ENCODE measurements at places on chromosomes 2 and 18.

DNA sequence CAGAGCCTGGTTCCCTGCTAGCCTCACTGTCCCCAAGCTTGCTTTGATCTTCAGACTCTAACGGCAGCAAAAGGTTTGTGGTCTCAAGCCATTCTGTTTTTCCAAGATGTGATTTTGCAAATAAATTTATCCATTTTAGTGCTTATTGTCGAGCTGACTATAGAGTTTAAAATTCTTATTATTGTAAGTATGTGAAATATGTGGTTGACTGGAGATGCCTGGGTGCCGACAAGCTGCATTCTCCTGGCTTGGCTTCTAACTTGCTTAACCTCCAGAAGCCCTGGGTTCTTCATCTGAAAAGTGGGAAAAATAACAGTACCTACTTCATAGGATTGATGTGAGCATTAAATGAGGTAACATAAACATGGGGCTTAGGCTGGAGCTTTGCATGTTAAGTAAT lies 9.9 kb upstream of the EDAR start:
- DNase-seq, result no peak

DNA sequence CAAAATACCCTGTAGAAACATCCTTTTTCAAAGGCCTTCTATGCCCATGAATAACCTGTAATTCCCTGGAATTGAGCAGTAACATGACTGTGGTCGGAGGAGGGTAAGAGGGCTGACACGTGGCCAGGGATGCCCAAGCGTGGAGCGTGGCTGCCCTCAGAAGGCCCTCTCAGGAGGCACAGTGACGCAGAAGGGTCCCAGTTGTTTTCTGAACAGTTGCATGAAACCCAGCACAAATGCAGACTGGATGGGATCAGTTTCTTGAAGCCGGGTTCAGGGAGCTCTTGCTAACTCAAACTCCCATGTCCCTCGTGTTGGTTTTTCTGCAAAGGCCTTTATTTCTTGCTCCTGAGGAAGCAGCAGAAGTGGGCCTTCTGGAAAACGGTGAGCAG lies 237.0 kb downstream of the ALPK2 start:
- DNase-seq, result no peak

GRCh38 chr2:39484206-39484605 lies 47.1 kb upstream of the MAP4K3 start:
- no peak for DNase-seq

DNA sequence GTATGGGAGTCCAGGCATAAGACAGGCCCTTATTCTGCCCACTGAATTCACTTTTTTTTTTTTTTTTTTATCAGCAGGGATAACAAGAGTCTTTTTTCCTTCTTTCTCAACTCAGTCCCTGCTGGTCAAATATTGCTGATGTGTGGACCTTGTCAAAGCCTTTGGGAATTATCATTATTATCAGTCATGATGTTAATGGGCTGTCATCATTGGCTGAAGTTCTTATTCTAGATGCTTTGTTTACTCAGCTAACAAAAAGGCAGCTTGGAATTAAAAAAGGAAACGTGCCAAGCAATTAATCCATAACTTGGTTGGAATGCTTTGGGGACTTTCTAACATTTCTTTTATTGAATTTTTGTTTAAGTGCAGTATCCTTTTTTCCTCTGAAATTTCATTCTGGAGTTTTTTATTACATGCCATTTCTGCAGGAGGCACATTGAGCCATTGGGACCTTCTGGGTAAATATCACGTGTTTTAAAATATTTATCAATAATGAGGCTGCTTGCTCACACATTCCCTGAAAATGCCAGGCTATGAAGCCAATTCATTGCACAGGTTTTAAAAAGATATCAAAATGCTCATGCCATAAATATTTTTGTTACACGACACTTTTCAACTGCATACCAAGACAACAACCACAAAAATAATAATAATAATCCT lies 246.3 kb downstream of the TXNL1 start:
- DNase-seq, result no peak

DNA sequence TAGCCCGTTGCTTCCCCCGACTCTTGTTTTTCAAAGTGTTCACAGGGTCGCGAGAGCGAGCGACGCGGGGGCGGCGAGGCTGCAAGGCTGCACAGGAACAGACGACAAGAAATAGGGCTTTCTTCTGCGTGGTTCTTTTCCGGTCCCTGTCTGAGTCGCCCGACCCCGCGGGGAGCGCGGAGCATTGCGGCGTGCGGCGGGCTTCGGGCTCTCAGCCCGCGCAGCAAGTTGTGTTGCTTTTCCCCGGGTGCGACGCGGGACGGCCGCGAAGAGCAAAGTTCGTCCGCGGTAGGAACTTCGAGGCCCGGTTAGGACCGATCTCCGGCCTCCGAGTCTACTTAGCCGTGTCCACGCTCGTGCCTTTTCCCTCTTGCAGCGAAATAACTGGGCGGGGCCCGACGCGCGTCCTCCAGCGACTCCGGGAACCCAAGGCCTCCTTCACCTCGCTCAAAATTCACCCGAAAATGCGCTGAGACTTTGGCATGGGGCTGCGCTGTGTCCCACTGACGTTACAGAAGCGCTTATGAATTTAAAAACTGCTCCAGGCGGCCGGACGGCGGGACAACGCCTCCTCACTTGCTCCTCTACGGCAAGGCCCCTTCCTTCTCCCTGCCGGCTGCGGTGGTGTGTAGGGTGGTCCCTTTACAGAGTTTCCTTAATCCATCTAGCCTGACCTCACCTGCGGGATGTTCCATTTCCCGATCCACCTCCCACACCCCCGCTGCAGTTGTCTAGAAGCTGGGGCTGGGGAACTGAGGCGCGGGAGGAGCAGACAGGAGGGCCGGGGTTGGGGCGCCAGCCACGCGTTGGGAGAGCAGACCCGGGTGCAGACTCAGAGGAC lies 1.5 kb upstream of the BCL2L11 start:
- no peak for DNase-seq

- DNase-seq, result no peak
These were observed 136.2 kb downstream of the SP100 start for GRCh38 chr2:230552181-230552580.

- no peak for DNase-seq
These were observed 1.9 kb downstream of the NEMP2 start for GRCh38 chr2:190532581-190532980.

DNA sequence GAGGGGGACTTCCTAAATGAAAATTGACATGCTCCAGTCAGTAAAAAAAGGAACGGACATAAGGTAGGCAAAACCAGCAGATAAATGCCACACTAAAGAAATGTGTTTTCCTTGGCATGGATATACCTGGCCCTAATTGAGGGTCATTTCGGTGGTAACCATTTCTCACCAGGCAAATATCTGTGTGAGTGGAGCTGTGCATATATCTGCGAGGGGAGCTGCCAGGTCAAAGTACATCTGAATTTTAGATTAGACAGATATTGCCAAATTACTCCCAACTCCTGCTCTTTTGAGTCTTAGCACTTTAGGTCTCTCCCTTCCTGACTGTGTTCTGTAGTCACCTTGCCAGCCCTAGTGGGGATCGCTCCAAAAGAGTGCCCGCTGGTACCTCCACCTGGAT lies 204.2 kb downstream of the SH3BP4 start:
- no peak for DNase-seq

- no peak for DNase-seq
These were observed 15.2 kb downstream of the G6PC2 start for GRCh38 chr2:168916331-168916675.
